ENCODE measurements at places on chromosomes 2 and 18. TPM values are rescaled to one million over a fixed set of nuclear protein-coding genes. Genes with fewer than 3 reads are reported as not detected.

COL3A1 gene
- not detected for total RNA-seq

UGT1A7 gene
- total RNA-seq, result not detected

PPP1R1C gene
- total RNA-seq, result not detected

NTSR2 gene
- not detected for total RNA-seq

MOGAT1 gene
- not detected for total RNA-seq

QPCT gene
- total RNA-seq, result 0.52 TPM

NCL gene
- 446 TPM for total RNA-seq

NEU2 gene
- total RNA-seq, result not detected

GPAT2 gene
- 9.9 TPM for total RNA-seq

NLRC4 gene
- total RNA-seq, result not detected

AMER3 gene
- not detected for total RNA-seq

CPLX4 gene
- total RNA-seq, result not detected

MAL gene
- 117 TPM for total RNA-seq

SETBP1 gene
- 1.6 TPM for total RNA-seq

ALPI gene
- not detected for total RNA-seq

APOB gene
- not detected for total RNA-seq

ACMSD gene
- not detected for total RNA-seq

BCL2 gene
- total RNA-seq, result 33.1 TPM

RAB6D gene
- total RNA-seq, result not detected

GPR35 gene
- total RNA-seq, result 8.9 TPM

MAB21L4 gene
- not detected for total RNA-seq

CHRND gene
- total RNA-seq, result not detected

DHRS9 gene
- not detected for total RNA-seq

APLF gene
- 9.7 TPM for total RNA-seq

CAVIN2 gene
- total RNA-seq, result not detected

MARCHF4 gene
- not detected for total RNA-seq

PKDCC gene
- total RNA-seq, result not detected

MORN2 gene
- 3.0 TPM for total RNA-seq

NOL4 gene
- not detected for total RNA-seq

GTF2A1L gene
- not detected for total RNA-seq

TCF7L1 gene
- not detected for total RNA-seq

DNMT3A gene
- total RNA-seq, result 121 TPM

INHA gene
- total RNA-seq, result not detected

HAUS1 gene
- 19.8 TPM for total RNA-seq

CNDP1 gene
- total RNA-seq, result not detected

FAM110C gene
- 0.16 TPM for total RNA-seq

SIX3 gene
- not detected for total RNA-seq

SH3RF3 gene
- total RNA-seq, result 14.9 TPM

KRCC1 gene
- total RNA-seq, result 29.4 TPM

KIAA2012 gene
- total RNA-seq, result not detected
